T-cell (primary cell): ENCODE measurements at places on chromosomes 4 and X.

DNA sequence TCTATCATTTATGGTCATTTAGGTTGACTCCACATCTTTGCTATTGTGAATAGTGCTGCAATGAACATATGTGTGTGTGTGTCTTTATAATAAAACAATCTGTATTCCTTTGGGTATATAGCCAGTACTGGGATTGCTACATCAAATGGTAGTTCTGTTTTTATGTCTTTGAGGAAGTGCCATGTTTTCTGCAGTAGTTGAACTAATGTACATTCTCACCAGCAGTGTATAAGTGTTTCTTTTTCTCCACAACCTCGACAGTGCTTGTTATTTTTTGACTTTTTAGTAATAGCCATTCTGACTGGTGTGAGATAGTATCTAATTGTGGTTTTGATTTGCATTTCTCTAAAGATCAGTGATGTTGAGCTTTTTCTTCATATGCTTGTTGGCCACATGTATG, 80.5 kb downstream of the ARHGAP6 start:
- DNase-seq: no peak

- no peak for DNase-seq
These were observed 21.1 kb downstream of the AIFM1 start for GRCh38 chrX:130144509-130144908.

- DNase-seq: no peak
These were observed 34.2 kb downstream of the TAPT1 start for GRCh38 chr4:16192057-16192456.

- no peak for DNase-seq
These were observed 12.5 kb downstream of the BLOC1S4 start for GRCh38 chr4:6728320-6729029.

DNA sequence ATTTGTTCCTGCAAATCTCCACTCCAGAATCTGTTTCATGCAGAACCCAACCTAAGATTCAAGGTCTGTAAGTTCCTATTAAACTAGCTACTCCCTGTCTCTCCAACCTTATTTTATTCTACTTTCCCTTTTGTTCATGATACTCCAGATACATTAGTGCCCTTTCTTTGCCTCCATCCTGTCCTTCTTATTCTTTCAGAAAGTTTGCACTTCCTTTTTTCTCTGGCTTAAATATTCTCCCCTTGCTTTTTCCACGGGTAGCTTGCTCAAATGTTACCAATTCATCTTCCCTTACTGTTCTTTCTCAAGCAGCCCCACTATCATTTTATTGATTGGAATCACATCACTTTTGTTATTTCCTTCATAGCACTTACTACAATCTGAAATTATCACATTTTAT, 72.1 kb downstream of the CAMK2D start:
- DNase-seq: no peak

- peak; percentile 31 for DNase-seq
These were observed 612 bp downstream of the CPLX1 start for GRCh38 chr4:825063-825970.

DNA sequence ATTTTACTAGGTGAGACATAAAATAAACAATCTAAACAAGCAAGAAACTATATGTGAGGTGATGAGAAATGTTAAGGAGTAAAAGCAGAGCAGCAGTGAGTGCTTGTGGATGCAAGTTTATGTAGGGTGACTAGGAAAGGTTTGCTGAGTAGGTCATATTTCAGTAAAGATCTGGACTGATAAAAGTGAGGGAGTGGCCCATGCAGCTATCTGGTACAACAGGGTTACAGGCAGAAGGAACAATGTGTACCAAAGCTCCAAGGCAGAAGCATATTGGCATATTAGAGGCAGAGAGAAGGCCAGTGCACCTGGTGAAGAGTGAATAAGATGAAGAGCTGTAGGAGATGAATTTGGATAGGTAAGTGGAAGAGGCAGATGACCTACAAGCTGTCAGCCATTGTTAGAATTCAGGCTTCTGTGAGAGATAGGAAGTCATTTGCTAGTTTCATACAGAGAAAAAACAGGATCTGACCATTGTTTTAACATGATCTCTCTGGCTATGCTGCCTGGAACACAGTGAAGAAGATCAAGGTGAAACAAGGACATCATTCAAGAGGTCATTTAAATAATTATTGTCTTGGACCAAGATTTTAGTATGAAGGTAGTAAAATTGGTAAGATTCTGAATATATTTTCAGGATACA, 274.6 kb downstream of the ANKRD50 start:
- no peak for DNase-seq

DNA sequence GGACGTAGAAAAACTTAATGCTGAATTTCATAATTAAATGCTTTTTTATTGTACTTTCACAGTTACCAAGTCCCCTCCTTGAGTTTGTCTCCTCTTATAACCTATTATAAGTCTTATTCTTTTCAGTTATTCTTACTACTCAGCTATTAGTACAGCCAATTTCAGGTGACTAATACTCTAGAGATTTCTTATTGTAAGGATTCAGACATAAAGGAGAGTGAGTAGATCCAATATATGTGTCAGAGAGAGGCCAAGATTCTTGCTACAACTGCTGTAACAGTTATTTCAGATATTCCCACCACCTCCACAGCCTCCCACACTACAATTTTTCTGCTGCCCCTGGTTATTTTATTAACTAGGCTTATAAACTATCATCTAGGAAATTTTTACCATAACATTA, 274.5 kb downstream of the GPAT3 start:
- no peak for DNase-seq

- DNase-seq: no peak
These were observed 34.6 kb upstream of the DCAF8L2 start for GRCh38 chrX:27555514-27555913.

- DNase-seq: no peak
These were observed 257.1 kb downstream of the BCOR start for GRCh38 chrX:39840581-39841093.

DNA sequence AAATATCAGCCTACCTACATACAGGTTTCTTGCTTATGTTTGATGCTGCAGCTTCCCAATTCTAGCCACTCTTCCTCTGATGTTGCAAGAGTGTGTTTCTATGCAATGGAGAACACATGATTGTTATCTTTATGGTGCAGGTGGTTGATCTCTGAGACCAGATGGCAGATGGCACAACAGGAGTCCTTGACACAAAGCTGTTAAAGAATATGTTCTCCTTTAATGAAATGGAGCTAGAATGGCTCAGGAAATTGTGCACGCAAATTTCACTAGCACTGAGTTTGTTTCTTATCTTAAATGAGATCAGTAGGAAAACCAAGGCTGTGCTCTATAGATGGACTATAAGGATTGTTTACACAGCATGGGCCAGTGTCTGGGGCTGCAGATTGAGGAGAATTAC, 29.9 kb upstream of the TTC29 start:
- no peak for DNase-seq

GRCh38 chrX:118839334-118839958, 15.8 kb downstream of the ZCCHC12 start:
- peak; percentile 19 for DNase-seq

GRCh38 chr4:129804461-129804981, 708.6 kb downstream of the C4orf33 start:
- DNase-seq: no peak

- DNase-seq: no peak
These were observed 33.2 kb downstream of the NBDY start for GRCh38 chrX:56762220-56762619.

GRCh38 chrX:15870310-15870709, 15.7 kb upstream of the AP1S2 start:
- no peak for DNase-seq

- DNase-seq: no peak
These were observed 40.6 kb downstream of the ABLIM2 start for GRCh38 chr4:8118035-8118434.

DNA sequence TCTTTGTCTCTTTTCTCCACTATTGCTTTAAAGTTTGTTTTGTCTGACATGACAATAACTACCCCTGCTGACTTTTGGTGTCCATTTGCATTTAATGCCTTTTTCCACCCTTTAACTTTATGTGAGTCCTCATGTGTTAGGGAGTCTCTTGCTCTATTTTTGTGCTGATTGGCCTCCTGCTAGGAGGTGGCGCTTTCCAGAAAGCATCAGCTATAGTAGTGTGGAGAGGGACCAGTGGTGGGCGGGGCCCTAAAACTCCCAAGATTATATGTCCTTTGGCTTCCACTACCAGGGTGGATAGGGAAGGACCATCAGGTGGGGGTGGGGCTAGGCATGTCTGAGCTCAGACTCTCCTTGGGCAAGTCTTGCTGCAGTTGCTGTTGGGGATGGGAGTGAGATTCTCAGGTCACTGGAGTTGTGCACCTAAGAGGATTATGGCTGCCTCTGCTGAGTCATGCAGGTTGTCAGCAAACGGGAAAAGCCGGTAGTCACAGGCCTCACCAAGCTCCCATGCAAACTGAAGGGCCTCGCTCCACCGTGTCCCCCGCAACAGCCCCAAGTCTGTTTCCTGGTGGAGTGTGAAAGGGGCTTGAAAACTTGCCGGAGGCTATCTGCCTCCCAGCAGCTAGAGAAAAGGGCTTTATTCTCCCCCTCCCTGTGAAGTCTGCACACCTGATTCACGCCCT, 156.3 kb downstream of the CPEB2 start:
- no peak for DNase-seq

GRCh38 chr4:145298885-145299284, 118.5 kb upstream of the OTUD4 start:
- no peak for DNase-seq

DNA sequence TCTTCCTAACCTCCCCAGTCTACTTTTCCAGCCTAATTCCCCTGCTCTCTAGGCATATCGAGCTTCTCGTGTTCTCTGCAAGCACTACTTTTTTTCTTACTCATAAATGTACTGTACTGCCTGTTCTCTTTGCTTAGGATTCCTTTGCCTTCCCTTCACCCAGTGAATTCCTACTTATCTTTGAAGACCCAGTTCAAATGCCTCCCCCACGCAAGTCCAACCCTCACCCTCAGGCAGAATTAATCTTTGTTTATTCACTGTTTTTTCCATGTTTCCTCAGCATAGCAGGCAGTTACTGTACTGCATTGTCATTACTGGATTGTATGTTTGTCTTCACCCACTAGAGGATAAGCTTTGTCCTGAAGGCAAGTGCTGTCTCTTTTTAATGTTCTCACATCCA, 287.7 kb downstream of the BMPR1B start:
- no peak for DNase-seq
